ENCODE measurements at places on chromosomes 3 and 15. TPM values are rescaled to one million over a fixed set of nuclear protein-coding genes. Genes with fewer than 3 reads are reported as not detected.

- no peak for DNase-seq
Observed at GRCh38 chr15:31271711-31272557, 54.7 kb upstream of the KLF13 start.

DNA sequence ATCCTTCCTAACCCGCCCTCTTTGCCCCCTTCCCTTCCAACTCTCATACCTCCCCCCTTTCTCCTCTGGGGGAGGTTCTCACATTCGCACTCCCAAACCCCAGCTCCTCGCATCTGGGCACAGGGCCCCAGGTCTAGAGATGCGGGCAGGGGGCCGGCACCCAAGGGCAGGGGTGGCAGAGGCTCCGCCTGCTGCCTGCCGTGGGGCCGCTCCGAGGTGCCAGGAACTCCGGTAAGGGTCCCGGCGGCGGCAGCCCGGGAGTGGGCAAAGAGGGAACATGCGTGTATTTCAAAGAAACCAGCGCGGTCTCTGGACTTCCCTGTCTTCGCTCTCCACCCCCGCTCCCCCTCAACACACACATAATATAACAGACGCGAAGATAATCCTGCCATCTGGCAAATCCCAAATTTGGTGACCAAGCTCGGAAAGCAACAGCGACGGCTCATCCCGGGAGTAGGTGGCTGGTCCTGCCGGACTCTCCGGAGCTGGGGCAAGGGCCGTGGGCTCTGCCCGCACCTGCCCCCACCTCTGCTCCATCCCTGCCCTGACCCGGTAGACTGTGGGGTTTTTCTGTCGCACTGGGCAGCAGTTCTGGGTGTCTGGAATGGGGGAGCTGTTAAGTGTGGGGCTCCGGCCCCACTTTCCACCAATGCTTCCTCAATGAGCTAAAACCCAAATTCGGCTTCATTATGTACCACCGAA, 31.0 kb downstream of the NR2F2 start:
- DNase-seq: no peak

GRCh38 chr15:76996526-76997401, 1.8 kb downstream of the PSTPIP1 start:
- DNase-seq: peak; percentile 86

- DNase-seq: peak; percentile 15
Observed at GRCh38 chr3:156551261-156551660, 3.7 kb downstream of the SSR3 start.

DNA sequence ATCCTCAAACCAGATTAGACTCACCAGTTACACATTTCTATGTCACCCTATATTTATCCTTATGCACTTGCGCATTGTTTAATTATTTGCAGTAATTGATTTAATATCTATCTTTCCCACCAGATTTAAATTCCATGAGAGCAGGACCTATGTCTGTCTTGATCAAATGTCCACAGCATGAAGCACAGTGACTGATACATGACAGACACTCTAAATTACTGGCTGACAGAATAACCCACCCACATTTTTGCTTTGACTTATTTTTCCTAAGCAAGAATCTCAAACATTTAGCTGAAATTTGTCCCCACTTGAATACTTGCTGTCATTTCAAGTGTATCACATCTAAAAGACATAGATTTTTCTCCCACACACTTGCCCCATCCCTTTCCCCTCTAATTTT, 7.5 kb downstream of the CD200R1 start:
- no peak for DNase-seq

GRCh38 chr3:190619761-190620160, 105.9 kb downstream of the IL1RAP start:
- no peak for DNase-seq

- no peak for DNase-seq
Observed at GRCh38 chr15:69369631-69370030, 44.5 kb upstream of the KIF23 start.

GRCh38 chr3:50912746-50913145, 238.0 kb downstream of the DOCK3 start:
- no peak for DNase-seq

- DNase-seq: no peak
Observed at GRCh38 chr15:91186904-91187656, 87.0 kb downstream of the SV2B start.

GRCh38 chr3:100521439-100521845, 29.0 kb downstream of the TMEM45A start:
- no peak for DNase-seq

GRCh38 chr15:83697716-83698115, 43.8 kb downstream of the ADAMTSL3 start:
- no peak for DNase-seq

DNA sequence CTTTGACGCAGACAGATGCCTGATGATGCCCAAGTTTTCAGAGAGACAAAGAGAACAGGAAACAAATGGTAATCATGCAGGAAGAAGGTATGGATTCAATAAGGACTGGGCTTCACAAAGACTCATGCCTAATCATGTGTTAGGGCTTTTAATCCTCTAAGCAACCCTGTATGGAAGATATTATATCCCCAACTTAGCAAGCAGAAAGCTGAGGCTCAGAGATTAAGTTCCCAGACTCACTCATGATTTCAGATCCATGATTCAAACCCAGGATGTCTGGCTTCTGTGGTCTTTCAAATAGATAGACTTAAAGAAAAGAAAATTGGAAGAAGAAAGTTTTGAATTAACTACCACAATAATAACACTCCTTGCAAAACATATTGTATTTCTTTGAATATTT, 4.1 kb upstream of the CLASP2 start:
- DNase-seq: no peak

- DNase-seq: peak; percentile 29
Observed at GRCh38 chr3:120816728-120817127, 74.2 kb downstream of the GTF2E1 start.

- DNase-seq: no peak
Observed at GRCh38 chr3:191783024-191783423, 322.1 kb downstream of the PYDC2 start.

DNA sequence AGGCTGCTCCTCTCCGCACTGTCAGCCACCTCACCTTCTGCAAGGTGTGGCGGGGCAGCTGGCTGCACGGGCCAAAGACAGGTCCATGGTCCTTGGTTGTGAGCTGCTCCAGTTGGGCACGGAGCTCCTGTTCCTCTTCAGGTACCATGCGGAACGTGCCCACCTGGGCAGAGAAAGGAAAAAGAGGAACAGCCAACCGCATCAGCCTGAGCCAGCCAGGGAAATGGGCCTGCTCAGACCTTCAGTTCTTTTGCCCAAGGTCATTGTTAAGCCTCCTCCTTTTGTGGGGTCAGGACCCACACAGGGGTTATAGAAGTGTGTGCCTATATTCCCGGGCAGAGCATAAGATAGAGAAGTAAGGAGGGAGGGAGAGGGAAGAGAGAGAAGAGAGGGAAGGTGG, 2.8 kb downstream of the RLBP1 start:
- DNase-seq: no peak

DNA sequence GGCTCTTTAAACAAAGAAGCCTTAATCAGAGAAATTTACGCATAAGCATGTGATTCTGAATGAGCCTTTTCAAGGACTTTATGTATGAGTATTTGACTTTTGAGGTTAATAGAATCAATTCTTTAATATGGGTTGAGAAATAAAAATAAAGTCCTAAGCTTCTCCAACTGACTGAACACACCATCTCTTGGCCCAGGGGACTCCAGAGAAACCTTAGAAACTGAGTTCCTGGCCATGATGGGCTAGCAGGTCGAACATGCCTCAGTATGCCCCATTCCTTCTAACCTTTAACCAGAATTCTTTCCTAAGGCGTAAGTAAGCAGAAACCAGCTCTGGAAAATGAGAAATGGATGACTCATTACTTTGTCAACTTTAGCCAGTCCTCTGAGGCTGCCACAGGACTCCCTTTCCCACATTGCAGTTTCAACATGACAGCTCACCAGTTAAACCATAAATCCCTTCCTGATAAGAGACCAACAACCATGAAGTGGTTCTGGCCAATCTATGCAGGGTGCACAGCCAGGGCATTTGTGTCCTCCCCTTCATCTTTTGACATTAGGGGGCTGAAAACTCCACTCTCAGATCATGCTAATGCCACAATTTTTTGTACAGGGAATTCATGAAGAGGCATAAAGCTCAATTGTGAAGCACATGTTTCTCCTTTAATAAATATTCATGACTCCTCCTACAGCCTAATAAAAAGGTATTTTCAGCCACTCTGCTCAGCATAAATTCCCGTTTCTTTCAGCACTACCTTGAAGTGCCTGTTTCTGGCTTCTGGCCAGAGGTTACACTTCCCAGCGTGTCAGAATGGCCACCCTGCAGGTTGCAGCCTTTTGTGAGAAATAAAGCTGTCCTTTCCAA, 33.3 kb downstream of the TM4SF18 start:
- DNase-seq: peak; percentile 19

DNA sequence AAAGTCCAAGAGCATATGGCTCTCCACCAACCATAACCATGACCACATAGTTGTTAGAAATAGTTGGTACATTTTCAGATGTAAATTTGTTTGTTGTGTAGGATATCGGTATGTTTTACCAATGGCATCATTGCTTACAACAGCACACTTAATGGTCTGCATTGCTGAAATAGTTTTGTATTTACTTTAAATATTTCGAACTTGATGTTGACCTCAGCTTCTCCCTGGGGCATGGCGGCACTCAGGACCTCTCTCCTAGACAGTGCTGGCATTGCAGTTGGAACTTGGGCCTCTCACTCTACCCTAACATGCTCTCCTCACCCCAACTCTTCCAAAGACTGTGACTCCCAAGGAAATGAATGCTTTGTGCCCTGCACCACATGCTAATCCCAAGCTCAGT, 5.0 kb downstream of the SLC22A13 start:
- DNase-seq: no peak

DNA sequence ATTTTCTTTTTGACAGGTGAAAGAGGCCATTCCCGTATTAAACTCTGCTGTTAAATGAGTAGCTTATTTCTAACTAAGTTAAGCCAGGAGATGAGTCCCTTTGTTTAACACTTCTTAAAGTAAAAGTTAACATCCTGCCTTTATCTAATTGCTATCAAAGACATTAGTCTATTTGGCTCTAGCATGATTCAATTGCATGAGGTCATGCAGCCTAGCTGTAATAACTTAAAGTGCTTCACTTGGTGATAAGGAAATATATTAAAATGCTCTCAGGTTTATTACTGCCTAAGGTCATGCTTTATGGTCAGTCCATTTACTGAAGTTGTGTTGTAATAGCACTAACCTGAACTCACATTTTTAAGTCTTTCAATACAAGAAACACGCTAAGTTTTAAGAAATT, 82.3 kb upstream of the MLF1 start:
- no peak for DNase-seq

DNA sequence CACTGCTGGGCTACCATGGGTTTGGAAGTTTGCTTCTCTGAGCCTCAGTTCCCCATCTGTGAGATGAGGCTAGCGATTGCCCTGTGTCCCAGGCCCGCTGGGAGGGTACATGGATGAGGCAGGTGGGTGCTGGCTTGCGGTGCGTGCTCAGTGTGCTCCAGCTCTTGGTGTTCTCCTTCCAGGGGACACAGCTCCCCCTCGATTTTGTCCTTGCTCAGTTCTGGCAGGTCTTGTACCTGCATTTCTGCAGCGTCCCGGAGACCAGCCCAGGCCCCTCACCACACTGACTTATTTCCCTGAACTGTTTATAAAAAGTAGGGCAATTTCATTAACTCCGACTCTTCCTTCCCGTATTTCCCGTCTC, 95.4 kb downstream of the TBC1D2B start:
- no peak for DNase-seq

DNA sequence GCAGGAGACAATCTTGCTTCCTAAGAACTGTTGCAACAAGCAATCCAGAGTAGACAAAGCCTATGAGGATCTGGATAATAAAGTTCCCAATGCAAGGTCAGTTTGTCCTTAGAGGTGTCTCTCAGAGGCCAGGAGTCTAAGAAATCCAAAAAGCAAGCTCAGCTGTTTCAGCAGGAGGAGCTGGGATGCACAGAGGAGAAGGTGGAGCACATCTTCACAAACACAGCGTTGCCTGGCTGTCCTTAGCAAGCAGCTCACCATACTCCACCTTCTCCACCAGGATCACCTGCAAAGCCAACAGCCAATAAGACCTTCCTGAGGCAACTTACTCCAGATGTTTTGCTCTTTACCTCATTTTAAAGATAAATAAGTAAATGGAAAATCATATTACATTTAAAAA, 365 bp downstream of the ZBED2 start:
- DNase-seq: no peak

- no peak for DNase-seq
Observed at GRCh38 chr15:90979582-90979981, 14.8 kb downstream of the PRC1 start.

PGBD4 gene
- total RNA-seq: 2.2 TPM

POLR2M gene
- total RNA-seq: 57.8 TPM

PAK6 gene
- 9.2 TPM for total RNA-seq

SLC22A14 gene
- not detected for total RNA-seq

ADAMTS17 gene
- total RNA-seq: 4.4 TPM

ASB7 gene
- total RNA-seq: 7.6 TPM

All from right cardiac atrium (tissue), 5 donors.